ENCODE measurements at places on chromosomes 3 and 15. TPM values are rescaled to one million over a fixed set of nuclear protein-coding genes. Genes with fewer than 3 reads are reported as not detected.

GRCh38 chr15:51114437-51115119 is 19.9 kb upstream of the TNFAIP8L3 start:
- no peak for DNase-seq

DNA sequence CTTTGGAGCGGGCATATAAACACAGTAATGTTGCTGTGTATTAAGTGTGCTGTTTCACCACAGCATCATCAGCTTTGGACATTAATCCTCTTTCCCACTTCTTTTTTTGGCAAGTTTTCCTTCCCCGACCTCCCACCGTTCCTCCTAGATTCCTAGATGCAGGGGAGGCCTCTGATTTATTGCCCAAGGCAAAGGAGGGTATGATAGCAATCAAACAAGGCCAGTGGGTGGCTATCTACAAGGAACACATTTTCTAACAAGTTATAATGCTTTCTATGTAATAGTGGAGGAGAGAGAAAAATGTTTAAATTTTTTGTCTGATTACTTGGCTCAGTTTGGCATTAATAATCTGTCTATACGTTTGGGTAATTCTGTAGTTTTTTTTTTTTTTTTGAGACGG is 38.1 kb downstream of the ATG7 start:
- DNase-seq = no peak

DNA sequence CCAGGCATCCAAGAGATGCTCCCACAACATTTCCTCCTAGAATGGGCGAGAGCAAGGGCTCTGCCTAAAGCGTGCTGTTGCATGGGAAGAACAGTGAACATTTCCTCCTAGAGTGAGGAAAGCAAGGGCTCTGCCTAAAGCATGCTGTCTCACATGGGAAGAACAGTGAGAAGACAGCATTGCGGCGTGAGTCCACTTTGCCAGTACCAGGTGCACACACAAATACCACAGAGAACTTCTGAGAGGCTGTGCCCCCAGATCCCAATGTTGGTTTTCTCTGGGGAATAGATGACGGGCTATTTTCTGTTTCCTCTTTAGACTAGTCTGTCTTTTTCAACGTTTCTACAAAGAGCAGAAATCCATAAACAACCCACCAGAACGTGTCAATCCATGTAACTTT is 142.9 kb downstream of the LRRK1 start:
- DNase-seq = no peak

DNA sequence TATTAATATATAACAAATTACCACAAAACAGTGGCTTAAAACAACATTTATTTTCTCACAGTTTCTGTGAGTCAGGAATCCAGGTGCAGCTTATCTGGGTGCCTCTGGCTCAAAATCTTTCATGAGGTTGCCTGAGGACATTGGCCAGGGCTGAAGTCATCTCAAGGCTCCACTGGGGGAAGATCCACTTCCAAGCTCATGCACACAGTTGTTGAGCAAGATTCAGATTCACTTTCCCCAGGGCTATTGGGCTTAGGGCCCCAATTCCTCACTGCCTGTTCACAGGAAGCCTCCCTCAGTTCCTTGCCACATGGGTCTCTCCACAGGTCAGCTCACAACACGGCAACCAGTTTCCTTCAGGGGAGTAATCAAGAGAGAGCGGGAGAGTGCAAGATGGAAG is 35.0 kb downstream of the RFTN1 start:
- DNase-seq = no peak

DNA sequence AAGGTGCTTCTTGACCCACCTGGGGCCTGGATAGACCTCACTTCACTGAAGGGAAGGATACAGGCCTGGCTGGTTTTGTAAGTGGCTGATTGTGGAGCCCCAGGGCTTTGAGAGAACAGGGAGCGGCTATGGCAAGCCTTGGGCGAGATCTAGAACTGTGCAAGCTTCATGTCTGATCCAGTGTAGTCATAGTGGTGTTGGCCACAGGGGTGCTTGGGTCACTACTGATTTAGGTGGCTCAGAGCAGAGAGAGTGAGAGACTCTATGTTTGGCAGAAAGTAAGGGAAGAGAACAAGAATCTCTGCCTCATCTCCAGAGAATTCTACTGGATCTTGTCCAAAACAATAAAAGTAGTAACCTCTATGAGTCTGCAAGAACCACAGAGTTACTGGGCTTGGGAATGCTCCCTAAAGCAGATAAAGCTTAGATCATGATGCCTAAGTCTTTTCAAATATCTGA is 394.2 kb upstream of the EPHA3 start:
- DNase-seq = no peak

The CLRN1 gene
- total RNA-seq = not detected
